AG08396 (cell line): ENCODE measurements at places on chromosomes 7 and 10.
A peak's percentile ranks its signal among the peaks of the same experiment; 100 is the strongest.

- no peak for DNase-seq
These were observed 54.7 kb upstream of the AMPH start for GRCh38 chr7:38685851-38686250.

DNA sequence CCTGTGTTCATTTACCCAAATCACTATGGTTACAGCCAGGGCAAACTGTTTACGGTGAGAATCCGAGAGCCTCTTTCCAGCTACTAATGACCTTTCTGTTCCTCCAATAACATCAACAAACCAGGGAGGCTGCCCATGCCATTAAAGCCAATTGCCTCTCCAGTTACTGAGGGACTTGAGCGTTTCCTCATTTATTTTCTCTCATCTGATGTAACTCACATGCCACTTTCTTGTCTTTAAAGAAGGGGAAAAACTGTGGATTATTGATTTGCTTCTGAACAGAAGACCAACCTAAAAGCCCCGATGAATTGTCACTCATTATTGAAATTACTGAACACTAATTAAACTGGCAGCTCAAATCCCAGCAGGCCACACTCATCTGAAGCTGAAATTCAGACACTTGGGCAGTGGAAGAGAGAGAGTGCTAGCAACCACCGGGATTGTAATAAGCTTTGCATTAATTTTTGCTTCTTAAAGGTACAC lies 595.8 kb upstream of the MKI67 start:
- DNase-seq, result no peak

DNA sequence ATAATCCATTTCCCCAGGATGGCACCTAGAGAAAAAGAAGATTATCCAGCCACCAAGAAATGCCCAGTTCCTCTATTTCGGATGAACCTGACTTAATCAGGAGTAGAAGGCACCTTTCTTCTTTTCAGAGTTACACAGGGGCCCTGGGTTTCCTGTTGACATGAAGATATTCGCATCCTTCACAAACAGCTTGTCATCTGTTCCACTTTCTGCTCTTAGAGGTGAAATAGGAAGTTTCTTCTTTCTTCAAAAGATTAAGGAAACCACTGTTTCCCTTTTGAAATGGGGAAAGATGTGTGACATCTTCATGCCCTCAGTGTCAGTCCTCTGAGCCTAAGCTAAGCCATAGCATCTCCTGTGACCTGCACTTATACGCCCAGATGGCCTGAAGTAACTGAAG lies 39.1 kb upstream of the RAB18 start:
- DNase-seq, result no peak

- DNase-seq, result no peak
These were observed 270.5 kb upstream of the PODXL start for GRCh38 chr7:131826960-131827359.

GRCh38 chr10:114868870-114869519 lies 47.4 kb downstream of the FHIP2A start:
- DNase-seq, result peak; percentile 13

DNA sequence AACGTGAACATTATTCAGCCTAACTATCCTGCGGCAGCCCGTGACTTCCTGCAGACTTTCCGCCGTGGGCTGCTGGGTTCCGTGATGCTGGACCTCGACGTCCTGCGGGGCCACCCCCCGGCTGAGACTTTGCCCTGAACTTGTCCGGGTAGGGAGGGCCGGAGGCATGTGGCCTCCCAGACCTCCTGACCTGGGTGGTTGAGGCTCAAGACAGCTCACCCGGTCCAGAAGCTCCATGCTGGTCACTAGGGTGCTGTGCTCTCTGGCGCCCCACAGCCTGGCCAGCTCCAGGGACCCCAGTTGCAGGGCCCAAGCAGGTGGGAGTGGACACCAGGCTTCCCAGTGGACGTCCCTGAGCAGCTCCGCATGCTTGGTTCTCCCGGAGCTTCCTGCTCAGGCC lies 4.4 kb downstream of the SPRN start:
- DNase-seq, result no peak

- no peak for DNase-seq
These were observed 133.1 kb downstream of the NRCAM start for GRCh38 chr7:108322925-108323832.

- no peak for DNase-seq
These were observed 107.4 kb downstream of the FAM107B start for GRCh38 chr10:14667280-14667679.

DNA sequence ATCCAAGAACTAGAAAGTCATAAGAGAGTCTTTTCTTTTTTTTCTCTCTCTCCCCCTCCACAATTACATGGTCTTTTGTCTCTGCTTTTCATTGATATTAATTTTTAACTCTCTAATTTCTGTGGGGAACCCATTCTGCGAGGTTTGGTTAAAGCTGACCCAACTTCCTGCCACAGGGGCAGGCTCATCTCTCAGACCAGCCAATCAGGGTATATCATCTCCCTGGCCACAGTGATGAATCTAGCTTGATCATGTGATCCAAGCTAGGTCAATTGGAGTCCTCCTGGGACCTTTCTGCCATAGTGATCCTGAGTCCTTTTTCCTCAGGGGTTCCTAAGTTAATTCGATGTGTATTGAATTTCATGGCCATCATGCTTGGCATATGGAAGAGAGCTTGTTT lies 38.0 kb upstream of the TRUB1 start:
- no peak for DNase-seq

GRCh38 chr10:52447931-52448353 lies 133.9 kb downstream of the DKK1 start:
- no peak for DNase-seq

- no peak for DNase-seq
These were observed 55.2 kb upstream of the FAM133B start for GRCh38 chr7:92645114-92646061.

- no peak for DNase-seq
These were observed 80.9 kb downstream of the UNCX start for GRCh38 chr7:1313613-1314012.

- peak; percentile 84 for DNase-seq
These were observed 212.8 kb downstream of the MAD1L1 start for GRCh38 chr7:2019711-2020511.

DNA sequence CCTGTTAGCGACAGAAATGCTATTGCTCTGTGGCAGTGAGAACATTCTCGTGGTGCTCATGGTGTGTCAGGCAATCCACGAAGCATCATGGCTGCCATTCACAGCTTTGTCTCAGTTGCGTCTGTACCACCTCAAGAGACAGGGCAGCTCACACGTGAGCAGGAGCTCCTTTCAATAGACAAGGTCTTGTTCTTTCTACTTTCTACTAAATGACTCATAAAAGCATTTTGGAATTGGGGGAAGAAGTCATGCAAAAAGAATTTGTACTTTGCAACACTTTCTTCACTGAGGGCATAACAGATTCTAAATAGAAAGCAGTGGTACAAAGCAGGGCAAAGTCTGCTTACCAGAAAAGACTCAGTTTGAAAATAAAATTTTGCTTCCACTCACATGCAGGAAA lies 638.5 kb downstream of the PHTF2 start:
- DNase-seq, result peak; percentile 47

- DNase-seq, result peak; percentile 97
These were observed at the start of gene PYROXD2 for GRCh38 chr10:98414932-98415730. Gene PYROXD2 (minus strand): TSS chr10:98415182. CDS start chr10:98415135, 47 bp downstream.

- peak; percentile 94 for DNase-seq
These were observed 28.2 kb downstream of the SKIDA1 start for GRCh38 chr10:21497177-21497807.

DNA sequence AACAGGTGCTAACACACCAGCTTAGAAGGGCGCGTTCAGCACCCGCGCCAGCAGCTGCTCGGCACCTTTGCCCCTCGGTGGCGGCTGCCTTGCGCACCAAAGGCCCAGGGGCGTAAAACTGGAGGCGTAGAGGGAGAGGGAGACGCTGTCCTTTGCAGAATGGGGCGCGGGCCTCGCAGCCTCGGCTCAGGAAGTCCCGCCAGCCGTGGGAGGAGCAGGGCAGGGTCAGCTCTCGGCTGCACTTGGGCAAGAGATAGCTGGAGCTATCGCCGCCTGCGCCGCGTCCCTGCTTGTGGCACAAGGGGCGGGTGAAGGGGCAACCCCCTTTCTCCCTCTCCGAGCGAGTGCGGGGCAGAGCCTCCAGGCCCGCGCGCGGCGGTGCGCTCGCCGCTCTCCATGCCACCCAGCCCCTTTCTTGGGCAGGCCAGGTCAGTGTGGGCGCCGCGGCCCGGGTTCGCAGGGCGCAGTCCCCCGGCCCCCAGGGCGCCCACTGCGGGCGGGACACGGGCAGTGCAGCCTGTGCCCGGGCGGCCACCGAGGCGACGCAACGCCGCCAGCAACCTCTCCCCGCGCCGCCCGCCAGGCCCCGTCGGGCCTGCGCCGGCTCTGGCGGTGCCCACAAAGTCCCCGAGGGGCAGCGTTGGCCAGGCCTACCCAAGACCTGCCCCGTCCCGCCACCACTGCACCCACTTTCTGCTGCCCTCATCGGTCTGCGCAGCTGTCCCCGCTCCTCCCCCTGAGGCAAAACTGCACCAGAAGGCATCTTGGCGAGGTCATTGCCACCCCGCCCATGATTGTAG lies 4.1 kb downstream of the NEUROD6 start:
- DNase-seq, result no peak

- no peak for DNase-seq
These were observed 64.6 kb downstream of the WDR37 start for GRCh38 chr10:1120801-1121211.

DNA sequence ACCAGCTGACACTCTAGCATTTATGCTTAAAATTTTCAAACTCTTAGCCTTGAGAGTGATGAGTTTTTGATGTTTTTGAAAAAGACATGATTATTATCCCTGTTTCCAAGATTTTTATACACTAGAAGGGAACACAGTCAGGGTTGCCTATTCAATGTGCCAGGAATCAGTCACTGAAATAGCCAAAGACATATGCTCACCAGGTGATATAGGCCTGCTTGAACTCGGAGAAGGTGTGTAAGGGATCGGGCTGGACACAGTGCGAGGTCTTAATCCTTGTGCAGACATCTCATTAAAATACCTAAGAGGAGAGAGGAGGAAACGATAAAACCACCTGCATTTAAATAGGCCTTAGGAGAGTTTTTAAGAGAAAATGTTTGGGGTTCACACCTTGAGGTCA lies 51.0 kb upstream of the MRLN start:
- DNase-seq, result no peak

DNA sequence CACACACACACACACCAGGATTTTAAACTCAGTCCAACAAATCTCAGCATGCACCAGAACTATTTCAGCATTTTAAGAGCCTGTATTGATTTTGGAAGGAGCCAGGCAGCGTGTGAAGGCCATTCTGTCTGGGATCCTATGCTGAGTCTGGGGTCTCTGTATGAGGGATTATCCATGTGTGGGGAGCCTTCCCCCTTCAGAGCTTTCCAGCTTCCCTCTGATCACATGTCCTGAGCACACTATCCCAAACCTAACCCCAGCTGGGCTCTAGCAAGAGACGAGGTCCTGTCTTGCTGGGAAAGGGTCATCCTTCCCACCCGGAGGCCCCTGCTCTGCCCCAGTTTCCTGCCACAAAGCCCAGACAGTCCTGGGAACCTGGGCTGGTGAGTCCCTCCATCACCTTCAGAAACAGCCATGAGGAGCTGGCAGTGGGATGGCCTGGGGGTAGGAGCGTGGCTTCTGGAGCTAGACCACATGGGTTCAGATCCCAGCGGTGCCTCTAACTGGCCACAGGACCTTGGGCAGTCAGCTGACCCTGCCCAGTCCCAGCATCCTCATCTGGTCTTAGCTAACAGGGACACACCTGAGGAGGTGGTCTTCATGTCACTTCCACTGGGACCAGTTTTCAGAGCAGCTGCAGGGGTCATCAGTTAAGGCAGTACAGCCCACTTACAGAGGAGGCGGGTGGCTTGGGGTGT lies 79.6 kb upstream of the RET start:
- DNase-seq, result no peak

- no peak for DNase-seq
These were observed 47.2 kb downstream of the PARP12 start for GRCh38 chr7:140015471-140015970.

DNA sequence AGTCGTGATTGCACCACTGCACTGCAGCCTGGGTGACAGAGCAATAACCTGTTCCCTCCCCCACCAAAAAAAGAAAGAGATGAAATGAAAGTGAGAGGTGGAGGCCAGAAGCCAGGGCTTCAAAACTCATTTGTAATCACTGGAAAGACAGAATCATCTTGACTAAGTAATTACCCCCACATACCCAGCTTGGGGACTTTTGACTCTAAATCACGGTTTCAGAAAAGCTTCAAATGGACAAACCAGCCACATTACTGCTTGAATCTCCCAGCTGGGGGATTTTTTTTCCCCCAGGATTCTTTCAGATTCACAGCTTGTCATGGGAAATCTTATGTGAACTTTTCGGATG lies 361.0 kb downstream of the FRMD4A start:
- no peak for DNase-seq

DNA sequence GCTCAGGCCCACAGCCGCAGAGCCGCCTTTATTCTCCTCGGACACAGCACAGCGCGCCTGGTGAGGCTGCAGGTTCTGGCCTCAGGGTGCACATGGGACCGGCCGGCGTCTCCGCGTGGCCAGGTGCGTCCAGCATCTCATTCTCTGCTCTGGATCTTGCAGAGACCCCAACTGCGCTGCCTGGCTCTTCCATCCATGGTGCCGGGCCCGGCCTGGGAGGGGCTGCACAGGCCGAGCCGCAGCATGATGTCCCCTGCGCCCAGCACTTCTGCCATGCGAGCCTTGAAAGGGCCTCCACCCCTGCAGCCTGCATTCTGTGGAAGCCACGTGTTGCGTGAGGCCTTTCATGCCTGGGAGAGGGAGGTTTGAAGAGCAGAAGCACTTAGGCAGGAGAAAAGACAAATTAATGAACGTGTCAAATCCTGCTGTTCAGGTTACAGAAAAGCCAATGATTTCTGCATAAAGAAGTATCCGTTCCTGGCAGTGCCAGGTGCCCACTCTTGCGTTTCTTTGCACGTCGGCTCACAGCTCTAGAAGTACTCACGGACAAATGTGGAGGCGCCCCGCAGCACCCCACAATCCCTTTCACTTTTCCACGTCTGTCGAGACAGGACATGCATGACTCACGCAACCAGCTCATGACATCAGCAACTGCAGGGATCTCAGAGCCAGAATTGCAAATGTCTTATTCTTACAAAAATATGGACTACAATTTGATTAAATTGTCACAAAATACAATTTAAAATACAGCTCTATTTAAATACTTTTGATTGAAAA lies 571.4 kb downstream of the DNAJB6 start:
- DNase-seq, result no peak

DNA sequence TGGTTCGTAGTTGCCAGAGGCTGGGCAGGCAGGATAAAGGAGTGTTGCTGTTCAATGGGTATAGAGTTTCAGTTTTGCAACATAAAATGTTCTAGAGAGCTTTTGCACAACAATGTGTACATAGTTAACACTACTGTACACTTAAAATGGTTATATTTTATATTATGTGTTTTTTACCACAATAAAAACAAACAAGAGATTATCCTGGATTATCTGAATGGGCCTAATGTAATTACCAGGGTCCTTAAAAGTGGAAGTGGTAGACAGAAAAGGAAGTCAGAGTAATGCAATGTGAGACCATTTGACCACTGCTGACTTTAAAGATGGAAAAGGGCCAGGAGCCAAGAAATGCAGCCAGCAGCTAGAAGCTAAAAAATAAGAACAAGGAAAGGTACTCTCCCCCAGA lies 159.7 kb downstream of the SGMS1 start:
- DNase-seq, result no peak

GRCh38 chr7:135665042-135665441 lies 2.7 kb downstream of the STMP1 start:
- DNase-seq, result no peak

GRCh38 chr10:99775850-99776249 lies 6.6 kb upstream of the ABCC2 start:
- peak; percentile 56 for DNase-seq
